CD4-positive, alpha-beta T cell treated with Interleukin-15 for 4 hours (primary cell): ENCODE measurements at places on chromosomes 16 and 17.

GRCh38 chr16:69865701-69866100 is 85.4 kb upstream of the CLEC18A start:
- DNase-seq = no peak

DNA sequence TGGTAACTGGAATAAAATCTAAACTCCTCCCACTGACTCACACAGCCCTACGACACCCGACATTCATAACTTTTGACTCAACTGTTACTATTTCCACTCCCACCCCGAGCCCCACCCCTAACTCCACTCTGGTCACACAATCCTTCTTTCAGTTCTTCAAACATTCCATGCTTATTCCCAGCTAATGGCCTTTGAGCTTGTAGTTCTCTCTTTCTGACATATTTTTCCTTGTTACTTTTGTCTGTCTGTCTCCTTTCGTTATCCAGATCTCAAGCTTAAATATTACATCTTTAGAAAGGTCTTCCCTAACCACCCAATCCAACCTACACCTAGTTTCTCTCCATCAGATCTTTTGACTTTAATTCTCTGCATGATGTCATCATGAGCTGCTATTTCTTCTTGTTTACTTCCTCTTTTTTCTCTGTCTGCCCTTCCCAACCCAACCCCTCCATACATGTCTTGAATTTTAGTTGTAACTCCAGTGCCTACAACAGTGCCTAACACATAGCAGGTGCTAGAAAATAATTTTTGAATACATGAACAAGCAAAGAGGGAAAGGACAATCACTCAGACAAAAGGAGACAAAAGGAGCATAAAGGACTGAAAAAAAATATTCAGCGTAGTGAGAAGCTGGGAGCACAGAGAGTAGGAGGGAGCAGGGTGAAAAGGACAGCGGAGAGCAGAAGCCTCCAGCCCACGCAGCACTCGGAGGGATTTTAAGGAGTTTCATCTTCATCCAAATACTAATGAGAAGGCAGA is 65.2 kb upstream of the SMIM36 start:
- no peak for DNase-seq

DNA sequence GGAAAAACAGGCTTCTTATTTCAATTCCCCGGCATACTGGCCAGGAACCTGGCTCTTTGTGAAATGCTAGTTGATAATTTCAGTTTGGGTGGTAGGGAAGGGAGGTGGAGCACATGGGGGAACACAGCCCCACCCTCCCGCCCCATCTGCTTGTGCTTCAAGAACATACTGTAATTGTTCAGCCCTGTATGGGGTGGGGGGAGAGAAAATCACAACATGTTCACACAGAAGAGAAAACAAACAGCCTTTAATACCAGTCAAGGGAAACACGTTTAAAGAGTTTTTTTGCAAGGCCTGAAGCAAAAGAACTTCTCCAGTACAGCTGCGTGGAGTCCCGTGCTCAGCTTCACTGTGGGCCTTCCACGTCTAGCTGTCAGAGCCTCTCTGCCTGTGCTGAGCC is 59.7 kb downstream of the SHISA6 start:
- no peak for DNase-seq

DNA sequence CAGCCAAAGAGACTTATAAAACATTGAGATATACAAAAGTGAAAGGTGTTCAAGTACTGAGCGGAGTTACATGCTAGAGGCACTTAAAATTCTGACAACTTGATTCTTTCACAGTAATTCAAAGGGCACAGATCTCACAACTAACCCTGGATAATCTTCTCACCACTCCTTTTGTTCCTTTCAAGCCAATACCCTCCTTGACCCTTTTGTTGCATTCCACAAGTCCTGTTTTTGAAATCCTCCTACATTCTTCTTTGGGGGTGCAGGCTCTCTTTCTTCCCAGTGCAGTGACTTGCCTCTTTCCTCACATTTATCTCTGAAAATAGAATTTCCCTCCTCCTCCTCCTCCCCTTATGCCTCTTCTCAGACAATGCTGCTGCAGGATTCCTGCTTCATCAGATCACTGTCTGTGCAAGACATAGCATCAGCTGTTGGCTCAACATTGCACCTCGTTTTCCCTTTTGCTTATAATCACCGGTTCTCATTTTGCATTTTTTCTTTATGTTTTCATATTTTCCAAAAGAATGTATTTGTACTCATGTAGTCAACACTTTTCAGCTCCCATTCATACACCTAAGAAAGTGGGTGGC is 199.3 kb downstream of the CDH8 start:
- DNase-seq = no peak
